ENCODE measurements at places on chromosomes 12 and 14.

- DNase-seq = peak; percentile 97
These were observed 19.6 kb downstream of the MLXIP start for GRCh38 chr12:122097927-122098756.

DNA sequence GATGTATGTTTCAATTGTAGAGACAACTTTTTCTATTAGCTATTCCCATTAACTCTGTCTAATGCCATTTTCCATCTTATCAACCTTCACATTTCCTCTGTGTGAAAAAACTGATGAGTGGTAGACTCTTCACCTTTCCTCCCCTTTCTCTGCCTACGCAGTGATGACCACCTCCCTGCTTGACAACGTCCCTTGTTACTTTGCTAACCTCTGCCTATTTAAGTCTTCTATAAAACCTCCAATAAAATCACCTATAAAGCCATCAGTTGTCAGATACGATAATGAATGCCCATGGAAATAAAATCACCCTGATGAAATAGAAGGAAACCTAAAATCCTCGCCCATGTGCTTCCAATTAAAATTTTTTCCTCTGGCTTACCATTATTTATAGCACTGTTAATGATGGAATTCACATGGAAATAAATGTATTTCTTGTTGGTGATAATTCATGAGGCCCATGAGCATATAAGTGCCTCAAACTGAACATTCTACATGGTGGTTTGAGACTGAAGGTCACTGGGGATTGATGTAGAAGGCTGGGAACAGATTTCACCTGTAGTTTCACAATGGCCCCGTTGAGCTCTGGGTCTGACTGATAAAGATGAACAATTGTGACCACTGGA, 1454.0 kb upstream of the SEL1L start:
- no peak for DNase-seq

- no peak for DNase-seq
These were observed 224.0 kb upstream of the PLXNC1 start for GRCh38 chr12:93924367-93924766.

GRCh38 chr12:63815482-63815852, 29.0 kb upstream of the SRGAP1 start:
- DNase-seq = no peak

DNA sequence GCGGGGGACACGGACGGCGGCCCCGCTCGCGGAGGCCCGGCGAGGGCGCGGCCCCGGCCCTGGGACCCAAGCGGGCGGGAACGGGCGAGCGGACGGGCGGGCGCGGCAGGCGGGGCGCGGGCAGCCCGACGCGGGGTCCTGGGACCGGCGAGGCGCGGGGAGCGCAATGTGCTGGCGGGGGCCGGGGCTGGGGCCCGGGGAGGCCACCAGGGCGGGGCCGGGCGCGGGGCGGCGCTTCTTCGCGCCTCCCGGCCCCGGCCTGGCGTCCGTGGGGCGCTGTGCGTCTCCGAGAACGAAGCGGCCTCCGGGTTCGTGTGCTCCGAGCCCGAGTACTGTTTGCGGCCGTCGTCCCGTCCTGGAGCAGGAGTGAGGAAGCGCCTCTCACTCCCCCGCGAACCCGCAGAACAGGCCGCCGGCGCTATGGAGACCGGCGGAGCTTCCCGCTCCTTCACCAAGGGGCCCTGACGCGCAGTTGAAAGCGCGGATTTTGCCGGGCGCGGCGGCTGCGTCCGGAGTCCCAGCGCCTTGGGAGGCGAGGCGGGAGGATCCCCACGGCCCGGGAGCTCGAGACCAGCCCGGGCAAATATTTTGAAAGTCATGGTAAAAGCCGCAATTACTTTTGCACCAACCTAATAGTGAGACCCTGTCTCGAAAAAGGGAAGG, 420 bp upstream of the ANKLE2 start:
- DNase-seq = peak; percentile 91

DNA sequence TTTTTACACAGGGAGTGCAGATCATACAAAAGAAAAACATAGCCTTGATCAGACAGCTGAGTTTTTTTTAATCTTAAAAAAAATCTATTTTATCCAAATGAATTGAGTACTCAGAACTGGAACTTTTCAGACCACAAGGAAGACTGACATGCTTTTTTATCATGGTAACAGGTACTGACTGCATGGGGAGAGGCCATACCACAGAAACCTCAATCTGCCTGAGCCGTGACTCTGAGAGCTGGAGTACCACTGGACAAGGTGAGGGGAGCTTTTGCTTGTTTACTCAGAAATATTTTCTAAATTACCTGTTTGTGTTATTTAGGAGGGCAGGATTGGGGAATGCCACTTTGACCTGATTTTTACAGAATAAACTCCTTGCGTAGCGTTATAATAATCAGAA, 143.9 kb downstream of the ALX1 start:
- peak; percentile 26 for DNase-seq

GRCh38 chr12:121314431-121314830, 17.9 kb upstream of the CAMKK2 start:
- DNase-seq = peak; percentile 32

- no peak for DNase-seq
These were observed 17.4 kb upstream of the COL2A1 start for GRCh38 chr12:48021485-48022179.

DNA sequence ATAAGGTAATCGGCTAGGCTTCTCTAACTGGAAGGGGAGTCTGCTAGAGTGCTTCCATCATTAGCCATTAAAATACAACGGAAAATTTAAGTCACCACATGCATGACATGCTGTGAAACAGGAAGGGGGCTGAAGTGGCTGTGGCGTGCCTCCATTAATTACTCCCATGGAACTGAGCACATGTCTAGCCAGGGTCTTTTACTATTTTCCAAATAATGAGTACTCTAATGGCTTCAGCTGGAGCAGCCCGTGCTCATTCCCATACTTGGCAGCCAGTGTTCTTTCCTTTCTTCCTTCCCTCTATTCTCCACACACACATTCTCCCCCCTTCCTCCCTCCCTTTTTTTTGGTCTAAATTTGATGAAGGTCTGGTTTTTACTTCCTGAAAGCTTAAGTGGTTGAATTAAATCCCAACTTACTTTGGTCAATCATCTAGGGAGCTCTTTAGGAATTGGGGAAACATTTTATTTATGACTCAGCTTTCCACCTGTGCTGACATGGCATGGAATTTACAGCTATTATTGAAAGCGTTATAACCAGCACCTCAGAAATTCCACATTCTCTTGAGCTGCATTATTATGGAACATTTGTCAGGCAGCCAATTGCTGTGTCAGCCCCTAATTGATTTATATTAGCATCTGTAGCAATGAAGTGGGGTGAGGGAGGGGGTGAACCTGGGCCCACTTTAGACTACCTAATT, 72.3 kb downstream of the LRIG3 start:
- DNase-seq = no peak

DNA sequence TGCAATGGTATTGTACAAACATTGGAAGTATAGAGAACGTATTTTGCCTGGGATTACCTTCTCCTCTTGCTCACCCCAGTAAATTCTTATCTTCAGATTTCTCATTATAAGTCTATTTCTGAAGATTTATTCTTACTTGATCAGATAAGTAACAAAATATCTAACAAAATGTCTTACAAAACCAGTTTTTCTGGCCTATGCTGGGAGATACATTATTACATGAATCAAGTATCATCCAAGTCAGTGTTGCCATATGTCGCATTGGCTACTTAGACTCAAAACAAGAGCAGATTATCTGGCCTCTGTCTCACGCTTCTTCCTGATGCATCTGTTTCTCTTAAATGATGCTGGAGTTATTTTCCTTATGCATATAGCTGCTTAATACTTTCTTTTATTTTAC, 408.5 kb downstream of the CCER1 start:
- DNase-seq = no peak

GRCh38 chr12:7114008-7114407, 5.0 kb upstream of the C1RL start:
- DNase-seq = no peak

GRCh38 chr12:107058190-107058589, 35.2 kb downstream of the CRY1 start:
- DNase-seq = no peak

GRCh38 chr14:90060965-90061684, 669 bp upstream of the KCNK13 start:
- DNase-seq = no peak

DNA sequence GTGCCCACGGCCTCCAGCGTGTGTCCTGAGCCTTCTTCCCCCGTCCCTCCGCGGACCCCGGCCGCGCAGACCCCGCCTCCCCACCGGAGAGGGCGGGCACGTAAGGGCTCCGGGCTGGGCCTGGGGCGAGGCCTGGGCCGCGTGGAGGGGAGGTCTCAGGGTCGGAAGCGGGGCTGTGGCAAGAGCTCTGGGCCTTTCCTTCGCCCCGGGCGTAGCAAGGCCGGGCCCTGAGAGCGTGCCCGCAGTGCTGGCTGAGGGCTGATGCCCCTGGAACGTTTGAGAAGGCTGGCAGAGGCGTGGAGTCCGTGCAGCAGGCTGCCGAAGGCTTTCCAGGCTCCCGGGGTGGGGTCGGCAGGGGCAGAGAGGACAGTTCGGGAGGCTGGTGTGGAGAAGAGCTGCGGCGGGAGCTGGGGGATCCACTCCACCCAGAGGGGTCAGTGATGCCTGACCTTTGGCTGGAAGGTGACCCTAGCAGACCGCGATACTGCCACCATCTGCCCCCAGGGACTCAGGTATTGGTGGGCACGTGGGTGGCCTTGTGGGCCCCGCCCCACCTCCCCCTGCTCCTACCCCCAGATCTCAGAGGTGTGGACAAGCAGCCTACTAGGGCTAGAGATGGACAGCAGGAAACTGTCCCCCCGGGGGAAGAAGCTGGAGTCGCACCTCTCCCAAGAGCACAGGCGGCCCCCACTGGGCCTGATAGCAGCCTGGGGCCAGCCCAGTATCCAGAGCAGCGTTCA, 558 bp downstream of the TEX22 start:
- peak; percentile 68 for DNase-seq

DNA sequence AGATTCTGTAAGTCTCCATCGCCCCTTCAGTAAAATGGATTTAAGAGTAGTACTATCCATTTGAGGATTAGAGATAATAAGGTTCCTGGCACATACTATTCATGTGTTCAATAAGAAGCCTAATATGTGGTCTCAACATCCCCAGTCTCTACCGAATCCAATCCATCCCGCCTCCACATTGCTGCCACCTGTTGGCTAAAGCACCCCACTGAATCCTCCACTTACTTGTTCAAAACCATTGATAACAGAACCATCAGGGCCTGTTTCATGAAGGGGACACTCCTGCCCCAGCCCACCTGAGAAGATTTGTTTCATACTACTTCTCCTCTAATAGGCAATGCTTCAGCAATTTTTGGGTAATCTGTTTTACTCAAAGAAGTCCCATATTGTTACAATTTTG, 147.5 kb downstream of the SLC2A13 start:
- DNase-seq = peak; percentile 4

GRCh38 chr14:94018308-94018707, 7.8 kb upstream of the OTUB2 start:
- DNase-seq = no peak

DNA sequence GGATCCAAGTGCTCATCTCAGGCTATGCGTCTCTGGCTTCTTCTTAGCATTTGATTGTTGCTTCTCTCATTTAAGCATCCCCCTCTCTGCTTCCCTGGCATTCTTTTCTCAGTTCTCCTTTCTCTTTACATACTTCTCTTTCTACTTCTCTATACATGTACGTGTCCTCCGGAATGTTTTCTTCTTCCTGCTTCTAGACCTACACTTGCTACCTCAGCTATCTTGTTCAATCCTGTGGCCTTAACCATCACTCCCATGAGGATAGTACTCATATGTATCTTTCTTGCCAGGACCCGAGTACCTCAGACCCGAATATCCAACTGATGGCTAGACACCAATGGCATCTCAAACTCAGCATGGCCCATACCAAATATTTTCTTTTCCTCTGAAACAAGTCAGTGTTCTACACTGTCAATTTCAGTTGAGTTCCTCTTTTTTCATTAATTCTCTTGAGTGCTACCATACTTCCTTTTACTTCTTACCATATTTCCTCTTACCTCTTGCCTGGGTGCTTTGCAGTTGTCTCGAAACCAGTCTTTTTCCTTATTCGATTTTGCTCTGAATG, 115.1 kb upstream of the SLC38A2 start:
- peak; percentile 32 for DNase-seq

DNA sequence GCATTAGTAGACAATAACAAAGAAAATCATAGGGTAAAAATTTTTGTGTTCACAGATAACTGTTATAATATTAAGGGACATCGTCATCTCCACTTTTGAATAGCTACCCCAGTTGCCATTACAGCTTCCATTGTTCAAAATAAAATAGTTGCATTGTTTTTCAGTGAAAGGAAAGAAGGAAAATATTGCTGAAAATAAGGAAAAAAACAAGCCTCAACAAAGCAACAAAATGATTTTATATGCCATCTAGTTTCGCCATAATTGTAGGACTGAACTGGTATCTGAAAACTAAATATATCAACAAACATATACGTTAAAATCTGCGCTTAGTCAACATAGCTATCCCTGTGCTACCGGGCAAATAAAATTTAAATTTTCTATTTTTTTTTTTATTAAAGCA, 3.3 kb downstream of the CDK17 start:
- DNase-seq = no peak

GRCh38 chr12:104600036-104600712, 143.4 kb downstream of the CHST11 start:
- no peak for DNase-seq

DNA sequence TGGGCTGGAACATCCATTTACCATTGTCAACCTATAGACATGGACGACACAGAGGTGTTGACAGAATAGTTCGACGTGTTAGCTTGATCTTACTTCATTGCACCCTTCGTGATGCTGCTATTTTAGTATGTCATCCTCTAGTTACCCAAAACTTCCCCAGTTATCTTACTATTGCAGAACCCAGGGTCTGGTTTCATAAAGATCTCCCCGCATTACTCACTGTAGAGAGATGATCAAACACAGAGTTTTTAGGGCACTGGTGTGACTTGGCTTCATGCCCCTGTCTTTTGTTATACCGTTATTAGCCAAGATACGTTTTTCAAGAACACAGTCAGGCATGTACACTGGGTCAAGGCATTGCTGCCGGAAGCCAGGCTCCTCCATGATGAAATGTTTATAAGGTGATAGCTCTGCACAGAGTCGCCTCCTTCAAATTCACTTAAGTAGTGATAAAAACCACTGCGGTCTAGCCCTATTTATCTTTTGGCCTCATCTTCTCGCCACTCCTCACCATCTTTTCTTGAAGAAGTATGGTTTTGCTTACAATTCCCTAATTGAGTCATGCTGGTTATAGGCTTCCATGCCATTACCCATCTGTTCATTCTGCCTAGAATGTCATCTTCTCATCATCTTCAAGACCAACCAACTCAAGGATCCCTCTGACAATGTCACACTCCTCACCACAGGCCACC, 1127.9 kb downstream of the VRK1 start:
- no peak for DNase-seq

All from hematopoietic multipotent progenitor cell treated with erythropoietin and hydrocortisone succinate and interleukin-3 and kit ligand, for 6 days (in vitro differentiated cells).